ENCODE measurements at places on chromosomes 3 and 15.

DNA sequence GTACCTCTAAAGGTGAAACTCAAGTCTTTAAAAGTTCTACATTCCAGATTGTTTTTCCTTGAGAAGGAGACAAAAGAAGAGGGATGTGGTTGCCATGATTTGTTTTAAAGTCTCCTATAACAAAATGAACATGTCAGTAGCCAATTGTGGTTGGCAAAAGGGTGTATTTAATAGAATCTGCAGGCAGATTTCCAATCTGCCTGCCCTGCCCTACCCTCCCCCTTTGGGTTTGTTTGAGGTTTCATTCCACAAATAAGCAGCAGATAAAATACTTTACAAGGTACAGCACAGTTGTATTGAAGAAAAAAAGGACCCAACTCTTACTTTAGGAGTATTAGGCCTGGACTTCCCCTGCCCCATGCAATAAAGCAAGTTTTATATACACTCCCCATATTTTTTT lies 59.5 kb downstream of the MLH1 start:
- no peak for DNase-seq

DNA sequence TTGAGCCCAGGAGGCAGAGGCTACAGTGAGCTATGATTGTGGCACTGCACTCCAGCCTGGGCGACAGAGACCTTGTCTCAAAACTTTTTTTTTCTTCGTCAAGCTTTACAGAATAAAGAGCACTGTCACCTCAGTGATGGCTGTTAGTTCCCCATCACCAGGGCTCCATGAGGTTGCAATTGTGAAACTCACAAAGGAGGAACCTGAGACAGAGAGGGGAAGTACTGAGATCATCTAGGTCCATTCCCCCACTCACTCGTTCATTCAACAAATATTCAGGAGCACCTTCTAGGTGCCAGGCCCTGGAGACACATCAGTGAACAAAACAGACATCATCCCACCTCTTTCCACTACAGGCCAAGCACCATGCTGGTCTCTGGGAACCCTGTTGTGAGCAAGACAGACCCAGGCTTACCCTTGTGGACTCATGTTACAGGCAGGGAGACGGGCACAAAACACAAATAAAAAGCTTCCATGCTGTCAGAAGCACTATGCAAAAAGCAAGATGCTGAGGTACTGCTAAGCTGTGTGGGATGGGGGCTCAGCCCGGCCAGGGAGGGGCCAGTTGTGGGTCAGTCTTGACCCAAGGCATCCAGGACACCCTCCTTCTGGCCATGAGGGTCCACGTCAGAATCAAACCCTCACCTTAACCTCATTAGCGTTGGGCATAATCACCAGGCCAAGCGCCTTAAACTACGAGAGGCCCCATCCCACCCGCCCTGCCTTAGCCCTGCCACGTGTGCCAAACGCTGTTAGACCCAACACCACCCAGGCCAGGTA lies 2.1 kb upstream of the RHO start:
- no peak for DNase-seq

- DNase-seq: no peak
These were observed 961.4 kb downstream of the VGLL3 start for GRCh38 chr3:86029590-86029989.

GRCh38 chr15:84657748-84658079 lies 285 bp downstream of the NMB start:
- no peak for DNase-seq

Data from HFF-Myc (cell line).